Psoas muscle (tissue), 8 donors: ENCODE measurements at places on chromosomes 5 and 9. TPM values are rescaled to one million over a fixed set of nuclear protein-coding genes. Genes with fewer than 3 reads are reported as not detected.

Gene HTR4
- 0.46 TPM for total RNA-seq

Gene GABRA1
- not detected for total RNA-seq

Gene CSF2
- total RNA-seq, result not detected

Gene SPOCK1
- total RNA-seq, result 23.7 TPM

DNA sequence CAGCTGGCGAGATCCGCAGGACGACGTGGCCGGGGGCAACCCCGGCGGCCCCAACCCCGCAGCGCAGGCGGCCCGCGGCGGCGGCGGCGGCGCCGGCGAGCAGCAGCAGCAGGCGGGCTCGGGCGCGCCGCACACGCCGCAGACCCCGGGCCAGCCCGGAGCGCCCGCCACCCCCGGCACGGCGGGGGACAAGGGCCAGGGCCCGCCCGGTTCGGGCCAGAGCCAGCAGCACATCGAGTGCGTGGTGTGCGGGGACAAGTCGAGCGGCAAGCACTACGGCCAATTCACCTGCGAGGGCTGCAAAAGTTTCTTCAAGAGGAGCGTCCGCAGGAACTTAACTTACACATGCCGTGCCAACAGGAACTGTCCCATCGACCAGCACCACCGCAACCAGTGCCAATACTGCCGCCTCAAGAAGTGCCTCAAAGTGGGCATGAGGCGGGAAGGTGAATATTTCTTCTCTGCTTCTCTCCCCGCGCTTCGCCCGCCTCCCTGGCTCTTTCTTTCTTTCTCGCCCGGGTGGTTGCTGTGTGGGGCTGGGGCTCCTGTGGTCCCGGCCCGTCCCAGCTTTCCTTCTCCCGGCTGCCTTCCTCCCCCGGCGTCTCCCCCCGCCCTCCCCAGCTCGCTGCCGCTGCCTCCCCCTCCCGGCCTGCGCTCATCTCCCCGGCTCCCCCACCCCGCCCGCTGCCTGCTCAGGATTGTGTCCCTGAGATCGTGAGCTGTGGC is 2.2 kb downstream of the NR2F1 start:
- DNase-seq, result no peak

- DNase-seq, result no peak
Observed at GRCh38 chr9:32339424-32339823, 45.0 kb upstream of the ACO1 start.

- no peak for DNase-seq
Observed at GRCh38 chr5:141010047-141010793, 41.0 kb upstream of the PCDHB1 start.

DNA sequence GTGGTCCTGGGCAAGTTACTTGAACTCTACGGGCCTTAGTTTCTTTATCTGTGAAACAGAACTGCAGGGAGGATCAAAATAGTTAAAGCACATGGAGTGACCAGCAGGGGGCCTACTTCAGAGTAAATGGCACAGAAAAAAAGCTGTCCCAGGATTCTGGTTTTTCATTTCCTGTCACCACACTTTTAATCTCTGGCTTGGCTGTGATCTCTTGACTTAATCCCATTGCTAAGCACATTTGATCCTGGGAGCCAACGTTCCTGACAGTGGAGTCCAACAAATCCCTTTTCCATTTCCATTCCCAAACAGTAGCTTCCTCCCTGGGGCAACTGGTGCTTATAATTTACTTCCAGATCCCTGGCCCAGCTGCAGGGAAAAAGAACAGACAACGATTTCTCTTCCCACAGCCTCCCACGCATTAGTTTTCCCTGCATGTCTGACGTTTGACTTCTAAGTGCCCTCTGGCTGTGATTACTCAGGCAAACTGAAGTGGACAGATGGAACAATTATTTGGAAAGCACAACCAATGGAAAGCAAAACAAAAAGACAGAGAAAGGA is 136.5 kb upstream of the STK32A start:
- no peak for DNase-seq
